ENCODE measurements at places on chromosomes 7 and 10.

- DNase-seq = no peak
Observed at GRCh38 chr7:25858525-25859411, 293.2 kb upstream of the NFE2L3 start.

GRCh38 chr7:140209866-140210609, 33.3 kb upstream of the KDM7A start:
- DNase-seq = no peak

DNA sequence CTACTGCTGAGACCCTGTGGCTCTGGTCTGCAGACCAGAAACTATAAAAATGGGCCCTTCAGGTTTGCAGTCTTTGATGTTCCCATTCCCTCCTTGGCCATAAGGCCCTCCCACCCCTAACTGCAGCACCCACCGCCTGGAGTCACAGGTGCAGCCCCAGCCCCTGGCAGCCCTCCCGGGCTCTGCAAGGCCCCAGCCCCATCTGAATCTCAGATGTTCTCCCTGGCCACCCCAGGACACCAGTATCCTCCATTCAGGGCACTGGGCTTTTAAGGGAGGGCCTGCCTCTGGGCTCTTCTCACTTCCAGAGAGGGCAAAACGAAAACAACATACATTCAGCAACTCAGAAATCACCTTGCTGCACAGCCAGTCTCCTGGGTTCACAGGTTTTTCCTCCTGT, 107.7 kb upstream of the RET start:
- DNase-seq = no peak

- no peak for DNase-seq
Observed at GRCh38 chr7:96090756-96091155, 231.1 kb downstream of the SLC25A13 start.
